Stimulated activated naive CD8-positive, alpha-beta T cell treated with anti-CD3 and anti-CD28 coated beads, Interleukin-15, Interleukin-2, amounts not matched to agents 100 U/mL and 50 U/mL, for 24 hours (primary cell): ENCODE measurements at places on chromosomes 5 and 9.

DNA sequence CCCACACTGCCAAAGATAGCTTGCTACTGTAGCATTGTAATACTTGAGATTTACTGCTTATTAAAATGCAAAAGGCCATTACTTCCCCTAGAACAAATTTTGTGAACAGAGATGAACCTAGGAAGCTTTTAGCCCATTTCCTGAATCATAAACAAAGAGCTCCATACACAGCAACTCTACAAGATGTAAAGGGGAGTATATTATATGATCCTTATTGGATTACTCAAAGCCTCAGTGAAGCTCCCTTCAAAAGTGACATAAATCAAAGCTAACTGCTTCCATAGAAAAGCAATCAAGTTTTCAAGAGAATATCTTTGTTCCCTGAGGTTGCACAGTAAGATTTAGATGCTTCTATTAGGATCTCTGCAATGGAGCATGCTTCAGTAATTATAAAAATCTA lies 629.8 kb downstream of the EFNA5 start:
- no peak for DNase-seq

DNA sequence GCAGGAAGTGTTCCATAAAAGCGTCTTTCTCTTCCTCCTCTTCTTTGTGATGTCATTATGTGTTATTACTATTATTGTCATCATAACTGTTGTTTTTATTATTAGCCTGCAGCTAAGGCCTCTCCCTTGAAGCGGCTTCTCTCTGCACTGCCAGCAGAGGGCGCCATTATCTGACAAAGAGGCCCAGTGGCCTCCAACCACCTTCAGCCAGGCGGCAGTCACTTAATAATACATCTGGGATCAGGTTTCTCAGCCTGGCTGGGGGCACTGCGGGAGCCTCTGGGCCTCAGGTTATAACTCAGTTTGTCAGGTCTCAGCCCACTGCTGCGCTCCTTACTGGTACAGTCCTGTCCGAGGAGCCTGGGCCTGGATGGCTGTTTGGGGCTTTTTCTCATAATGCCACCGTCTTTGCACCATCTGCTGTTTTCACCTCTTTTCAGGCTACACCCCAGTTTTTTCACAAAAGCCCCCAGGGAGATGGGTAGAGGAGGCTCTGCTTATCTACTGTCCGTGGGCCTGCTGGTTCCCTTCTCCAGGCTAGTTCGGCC lies 281.9 kb downstream of the NSG2 start:
- DNase-seq, result peak; percentile 69

- DNase-seq, result no peak
These were observed 272.4 kb downstream of the SLF1 start for GRCh38 chr5:94890907-94891306.

DNA sequence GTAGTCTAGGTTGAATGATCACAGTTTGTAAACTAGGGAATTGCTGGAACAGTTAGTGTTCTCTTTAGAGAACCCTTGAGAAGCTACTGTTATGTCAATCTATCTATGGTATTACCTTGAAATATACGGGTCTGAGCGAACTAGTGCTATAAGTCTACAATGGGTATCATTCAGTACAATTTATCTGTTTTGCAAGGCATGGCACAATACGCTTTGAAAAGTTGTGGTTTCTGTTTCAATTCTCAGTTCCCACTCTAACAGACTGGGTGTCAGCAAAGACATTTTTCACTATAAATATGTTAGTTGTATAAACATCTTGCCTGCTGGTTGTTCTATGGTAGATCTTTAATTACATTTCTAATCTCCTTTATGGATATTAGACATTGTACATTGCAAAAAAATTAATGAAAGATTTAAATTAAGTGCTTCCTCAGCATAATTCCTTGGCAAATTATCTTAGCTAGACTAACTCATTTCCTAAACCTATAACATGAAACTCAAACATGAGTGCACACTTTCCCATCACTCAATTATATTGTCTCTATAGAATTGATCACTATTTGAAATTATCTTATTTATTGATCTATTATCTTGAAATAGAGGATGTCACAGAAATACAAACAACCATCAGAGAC lies 24.9 kb upstream of the SLCO6A1 start:
- DNase-seq, result no peak

DNA sequence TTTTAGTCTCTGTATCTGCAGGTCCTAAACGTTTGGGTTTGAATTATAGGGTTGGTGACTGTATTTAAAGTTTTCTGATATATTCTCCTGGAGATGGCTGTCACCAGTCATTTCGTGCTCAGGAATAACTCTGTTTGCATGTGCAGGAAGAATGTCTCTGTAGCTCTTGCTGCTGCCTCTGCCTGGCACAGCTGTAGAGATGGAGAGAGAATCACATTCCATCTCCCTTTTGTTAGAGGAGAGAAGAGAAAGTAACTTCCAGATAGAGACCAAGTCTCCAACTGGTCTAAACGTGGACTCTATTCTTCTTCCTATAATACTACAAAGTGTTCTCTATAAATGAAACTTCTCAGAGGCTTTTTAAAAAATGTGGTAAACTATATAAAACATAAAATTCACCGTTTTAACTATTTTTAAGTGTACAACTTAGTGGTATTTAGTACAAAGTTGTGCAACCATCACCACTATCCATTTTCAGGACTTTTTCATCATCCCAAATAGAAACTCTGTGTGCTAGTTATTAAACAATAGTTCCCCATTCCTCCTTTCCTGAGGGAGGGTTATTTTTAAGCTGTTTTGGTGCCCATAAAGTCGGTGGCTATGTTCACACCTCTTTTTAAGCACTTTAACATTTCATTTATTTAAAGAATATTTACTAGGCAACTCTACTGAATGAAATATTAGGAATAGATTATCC lies 20.7 kb upstream of the STARD4 start:
- no peak for DNase-seq

GRCh38 chr5:153352685-153353219 lies 137.7 kb upstream of the GRIA1 start:
- peak; percentile 21 for DNase-seq

GRCh38 chr5:171418982-171419687 lies at the start of gene FGF18:
Gene FGF18 (plus strand): TSS chr5:171419647. CDS start chr5:171420200, 553 bp downstream.
- peak; percentile 48 for DNase-seq

DNA sequence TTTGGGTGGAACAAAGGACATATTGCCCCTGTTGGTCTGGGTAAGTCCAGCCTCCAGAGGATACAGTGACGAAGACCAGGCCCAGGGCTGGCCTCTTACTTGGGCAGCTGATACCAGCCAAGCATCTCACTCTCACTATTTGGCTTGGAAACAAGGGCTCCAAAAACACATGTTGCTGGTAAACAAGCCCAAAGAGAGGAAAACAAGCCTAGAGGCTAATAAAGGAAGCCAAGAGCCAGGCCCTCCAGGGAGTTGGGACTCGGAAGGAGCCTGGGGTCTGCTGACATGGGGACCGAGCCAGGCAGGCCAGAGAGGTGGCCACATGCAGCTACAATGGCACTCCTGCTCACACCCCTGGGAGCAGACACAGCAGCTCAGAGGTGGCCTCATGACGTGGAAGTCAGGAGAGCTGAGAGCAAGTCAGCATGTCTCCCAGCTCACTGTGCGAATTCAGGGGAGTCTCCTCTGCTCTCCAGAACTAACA lies 5.7 kb downstream of the SPARC start:
- no peak for DNase-seq

GRCh38 chr9:107584186-107584585 lies 94.6 kb upstream of the KLF4 start:
- no peak for DNase-seq

- no peak for DNase-seq
These were observed 59.9 kb downstream of the HABP4 start for GRCh38 chr9:96509848-96510247.

GRCh38 chr5:159727167-159727566 lies 189.1 kb upstream of the ADRA1B start:
- DNase-seq, result no peak

- DNase-seq, result no peak
These were observed 69.6 kb downstream of the CHSY3 start for GRCh38 chr5:129973716-129974426.

- DNase-seq, result no peak
These were observed 221.4 kb upstream of the TRIM32 start for GRCh38 chr9:116465576-116466270.

DNA sequence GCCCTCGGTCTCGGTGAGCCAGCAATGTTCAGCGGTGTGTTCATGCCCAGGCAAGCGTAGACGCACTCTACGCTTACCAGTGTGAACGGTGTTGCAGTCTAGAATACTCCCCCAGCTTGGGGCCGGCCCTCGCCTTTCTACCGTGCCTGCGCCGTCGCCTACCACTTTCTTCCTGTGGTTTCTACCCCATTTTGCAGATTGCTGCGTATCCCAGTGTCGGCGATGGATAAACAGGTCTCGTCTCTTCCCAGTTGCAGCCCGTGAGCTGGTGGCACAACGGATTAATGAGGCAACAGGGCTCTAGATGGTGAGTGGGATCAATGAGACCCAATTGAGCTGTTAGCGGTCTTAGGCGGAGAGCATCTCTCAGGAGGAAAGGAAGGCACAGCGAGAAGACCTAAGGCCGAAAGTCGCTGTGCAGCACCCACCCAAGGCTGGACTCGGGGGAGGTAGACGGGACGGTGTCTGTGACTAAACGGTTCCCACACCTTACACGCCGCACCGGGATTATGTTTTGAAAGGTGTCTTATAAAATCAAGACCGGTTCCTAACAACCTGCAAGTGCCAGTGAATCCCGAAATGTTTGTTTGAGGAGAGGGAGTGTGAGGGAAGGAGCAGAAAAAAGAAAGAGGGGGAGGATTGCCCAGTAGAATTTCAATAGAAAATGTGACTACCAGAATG lies 5.8 kb downstream of the OTP start:
- no peak for DNase-seq

DNA sequence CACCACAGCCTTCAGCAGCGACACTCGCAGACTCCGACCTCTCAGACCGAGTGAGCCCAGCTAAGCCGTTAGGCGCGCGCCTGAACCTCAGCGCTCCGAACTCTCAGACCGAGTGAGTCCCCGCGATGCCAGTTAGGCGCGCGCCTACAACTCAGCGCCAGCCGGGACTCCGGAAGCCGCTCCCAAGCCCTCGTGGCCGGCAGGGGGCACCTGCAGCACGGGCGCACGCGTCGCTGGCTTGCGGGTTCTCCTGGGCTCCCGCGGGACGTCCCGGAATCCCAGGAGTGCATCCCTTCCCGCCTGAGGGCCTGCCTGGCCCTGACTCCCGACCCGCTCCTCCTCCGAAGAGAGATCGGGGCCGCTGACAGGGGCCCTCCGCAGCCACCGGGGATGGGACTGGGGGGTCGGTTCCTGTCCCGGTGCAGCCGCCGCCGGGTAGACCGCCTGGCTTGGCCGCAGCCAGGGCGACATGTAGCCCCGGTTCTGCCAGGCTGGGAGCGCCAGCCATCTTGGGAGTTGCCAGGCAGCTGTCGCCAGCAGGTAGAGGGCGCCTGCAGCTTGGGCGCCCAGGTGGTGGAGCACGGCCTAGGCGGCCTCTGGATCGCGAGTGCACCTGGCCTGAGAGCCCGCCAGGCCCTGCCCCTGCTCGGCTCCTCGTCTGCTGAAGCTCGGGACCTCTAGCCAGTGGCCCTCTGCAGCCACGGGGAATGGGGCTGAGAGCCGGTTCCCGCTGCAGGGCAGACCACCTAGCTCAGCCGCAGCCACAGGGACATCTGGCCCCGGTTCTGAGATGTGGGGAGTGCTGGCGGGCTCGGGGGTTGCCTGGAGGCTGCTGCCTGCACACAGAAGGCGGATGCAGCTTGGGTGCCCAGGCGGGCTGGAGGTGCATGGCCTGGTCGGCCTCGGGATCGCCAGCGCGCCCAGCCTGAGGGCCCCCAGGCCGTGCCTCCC lies at the start of gene ANKRD18A:
Gene ANKRD18A (minus strand): TSS at position 114 of the 951 bp plus-strand sequence. CDS start 311 bp downstream, outside the sequence.
- peak; percentile 77 for DNase-seq

GRCh38 chr5:19497229-19497815 lies 490.7 kb downstream of the CDH18 start:
- no peak for DNase-seq

- DNase-seq, result no peak
These were observed 16.1 kb upstream of the RAI14 start for GRCh38 chr5:34639852-34640626.

DNA sequence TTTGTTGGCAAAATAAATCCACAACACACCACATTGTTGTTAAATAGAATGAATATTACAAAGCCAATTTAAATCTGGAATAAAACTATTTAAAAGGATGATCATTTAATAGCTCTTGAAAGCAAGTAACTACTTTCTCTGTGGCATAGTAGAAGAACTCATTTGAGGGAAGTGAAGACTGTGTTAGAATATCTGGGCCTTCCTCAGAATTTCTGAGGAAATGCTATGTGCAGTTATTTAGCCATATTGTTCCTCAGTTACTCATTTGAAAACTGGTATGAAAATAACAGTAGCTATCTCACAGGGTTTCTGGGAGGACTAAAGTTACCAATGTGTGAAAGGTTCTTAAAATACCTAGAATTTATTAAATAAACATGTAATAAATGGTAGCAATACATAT lies 595.8 kb downstream of the PSAT1 start:
- no peak for DNase-seq

GRCh38 chr9:131277287-131277909 lies 1.1 kb upstream of the FAM78A start:
- no peak for DNase-seq

- DNase-seq, result peak; percentile 33
These were observed 714 bp downstream of the SIGMAR1 start for GRCh38 chr9:34636791-34637355.

GRCh38 chr5:61386045-61386800 lies 54.2 kb downstream of the ZSWIM6 start:
- DNase-seq, result no peak

DNA sequence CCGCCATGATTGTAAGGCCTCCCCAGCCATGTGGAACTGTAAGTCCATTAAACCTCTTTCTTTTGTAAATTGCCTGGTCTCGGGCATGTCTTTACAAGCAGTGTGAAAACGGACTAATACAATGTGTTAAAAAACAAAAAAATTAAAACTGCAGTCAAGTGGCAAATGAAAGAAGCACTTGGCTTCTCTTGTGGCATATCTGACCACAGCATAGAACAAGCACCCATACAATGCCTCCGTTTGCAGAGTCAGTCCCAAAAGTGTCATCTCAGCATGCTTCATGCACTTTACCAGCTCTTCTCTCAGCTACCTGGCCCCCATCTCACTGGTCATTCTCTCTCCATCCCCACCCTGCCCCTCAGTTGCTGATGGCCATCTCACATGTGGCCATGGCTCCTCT lies 51.1 kb upstream of the DAPK1 start:
- no peak for DNase-seq

DNA sequence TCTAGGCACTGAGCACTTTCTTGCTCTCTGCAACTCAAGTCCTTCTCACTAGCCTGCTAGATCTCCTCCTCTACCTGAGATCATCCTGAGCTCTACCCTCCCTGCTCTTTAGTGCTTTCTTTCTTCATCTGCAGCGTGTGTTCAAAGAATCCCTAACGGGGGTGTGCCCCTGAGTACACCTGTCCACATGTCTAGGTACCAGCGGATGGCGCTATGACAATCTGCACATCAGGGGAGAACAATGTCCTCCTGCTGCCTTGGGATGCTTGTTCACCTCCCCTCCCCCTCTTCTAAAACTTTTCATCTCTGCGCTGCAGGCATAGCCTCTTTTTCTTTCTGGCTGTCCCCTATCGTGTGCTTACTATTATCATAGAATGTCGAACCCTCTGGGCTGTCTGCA lies 42.7 kb downstream of the PTPN3 start:
- no peak for DNase-seq

GRCh38 chr5:80977764-80978163 lies 17.6 kb downstream of the RASGRF2 start:
- DNase-seq, result no peak
